ENCODE measurements at places on chromosomes 1 and 21. TPM values are rescaled to one million over a fixed set of nuclear protein-coding genes. Genes with fewer than 3 reads are reported as not detected.

DNA sequence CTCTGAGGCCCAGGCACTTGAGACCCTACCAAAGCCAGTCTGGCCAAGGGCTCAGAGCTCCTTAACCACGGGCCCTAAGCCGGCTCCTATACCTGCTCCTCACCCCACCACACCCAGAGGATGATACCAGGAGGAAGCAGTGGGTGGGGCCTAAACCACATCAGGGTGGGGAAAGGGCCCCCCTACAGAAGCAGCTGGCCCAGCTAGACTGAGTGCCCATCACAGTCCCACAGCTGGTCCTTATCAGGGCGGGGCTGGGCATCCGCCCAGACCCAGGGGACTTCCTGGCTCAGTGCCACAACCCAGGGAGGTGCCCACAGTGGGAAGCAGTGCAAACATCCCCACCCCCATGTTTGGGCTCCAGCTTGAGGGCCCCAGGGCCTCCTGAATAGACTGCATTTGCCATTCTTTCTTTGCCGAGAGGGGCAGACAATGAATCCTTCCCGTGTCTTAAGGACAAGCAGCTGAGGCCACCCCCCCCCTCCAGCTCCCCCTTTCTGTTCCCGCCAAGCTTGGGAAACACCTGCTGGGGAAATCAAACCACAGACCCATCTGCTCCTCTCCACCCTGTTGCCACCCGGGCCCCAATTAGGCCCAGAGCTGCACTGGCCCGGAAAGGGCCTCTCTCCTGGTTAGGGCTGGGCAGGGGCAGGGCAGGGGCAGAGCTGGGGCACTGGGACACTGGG, 6.2 kb downstream of the E2F2 start:
- DNase-seq = no peak

DNA sequence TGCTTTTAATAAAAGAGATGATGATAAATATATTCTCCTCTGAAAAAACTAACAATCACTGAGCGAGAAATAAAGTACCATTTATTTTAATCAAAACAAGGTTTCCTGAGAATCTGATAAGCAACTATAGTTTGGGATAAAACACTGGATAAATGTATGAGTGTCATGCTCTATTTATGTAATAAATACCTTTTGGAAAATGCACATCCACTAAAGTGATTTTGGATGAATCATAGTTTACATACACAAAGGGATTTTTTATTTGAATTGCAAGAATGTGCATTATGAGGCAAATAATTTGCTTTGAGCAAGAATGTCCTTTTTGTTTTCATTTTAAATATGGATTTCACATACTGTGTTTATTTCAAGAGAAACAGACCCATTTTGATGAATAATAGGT, 1483.5 kb downstream of the MRPL39 start:
- DNase-seq = no peak

- DNase-seq = no peak
Measured at GRCh38 chr1:162007466-162007865, 16.2 kb downstream of the OLFML2B start.

GRCh38 chr1:90851711-90852050, 134.6 kb upstream of the BARHL2 start:
- DNase-seq = no peak

DNA sequence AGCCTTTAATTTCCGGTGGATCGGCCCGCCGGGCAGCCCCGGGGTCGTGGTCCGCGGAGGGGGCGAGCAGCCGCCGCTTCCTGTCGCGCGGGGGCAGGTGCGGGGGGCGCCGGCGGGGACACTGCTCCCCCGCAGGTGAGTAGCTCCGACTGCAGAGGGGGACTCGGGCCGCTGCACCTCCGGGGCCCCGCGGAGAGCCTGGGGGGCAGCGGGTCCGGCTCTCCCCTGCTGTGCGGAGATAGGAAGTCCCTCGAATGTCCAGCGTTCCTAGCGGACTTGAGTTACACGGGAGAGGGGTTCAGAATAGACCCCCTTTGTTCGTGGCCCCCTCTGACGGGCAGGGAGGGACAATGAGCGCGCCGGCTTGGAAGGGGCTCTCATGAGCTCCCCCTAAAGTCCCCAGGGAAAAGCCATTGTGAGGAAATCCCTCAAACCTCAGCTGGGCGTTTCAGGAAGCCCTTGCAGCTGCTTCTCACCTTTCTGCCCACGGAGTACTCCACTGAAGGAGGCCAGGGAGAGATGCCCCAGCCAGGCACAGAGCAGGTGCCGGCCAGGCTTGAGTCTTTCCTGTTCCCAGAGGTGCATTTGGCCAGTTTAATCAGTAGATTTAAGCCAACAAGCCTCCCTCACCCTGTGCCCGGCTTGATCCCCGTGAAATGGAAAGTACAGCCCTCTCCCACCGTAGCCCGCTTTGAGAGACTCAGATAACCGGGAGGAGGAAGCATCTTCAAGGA, 925 bp downstream of the PDE9A start:
- DNase-seq = no peak

GRCh38 chr1:78331799-78332198, 159.0 kb upstream of the PTGFR start:
- no peak for DNase-seq

The BRINP3 gene
- not detected for total RNA-seq

The SYT14 gene
- total RNA-seq = not detected

The SPRR3 gene
- total RNA-seq = not detected

The TXNDC12 gene
- total RNA-seq = 22.3 TPM

The DIO1 gene
- not detected for total RNA-seq

The HCRTR1 gene
- total RNA-seq = not detected

The CATSPERE gene
- 1.3 TPM for total RNA-seq

The PLA2G5 gene
- 18.7 TPM for total RNA-seq

Data from thoracic aorta (tissue), 2 donors.